Adrenal gland (tissue), 19 donors: ENCODE measurements at places on chromosomes 16 and 17. TPM values are rescaled to one million over a fixed set of nuclear protein-coding genes. Genes with fewer than 3 reads are reported as not detected.

TMIGD1 gene
- total RNA-seq = not detected

DNA sequence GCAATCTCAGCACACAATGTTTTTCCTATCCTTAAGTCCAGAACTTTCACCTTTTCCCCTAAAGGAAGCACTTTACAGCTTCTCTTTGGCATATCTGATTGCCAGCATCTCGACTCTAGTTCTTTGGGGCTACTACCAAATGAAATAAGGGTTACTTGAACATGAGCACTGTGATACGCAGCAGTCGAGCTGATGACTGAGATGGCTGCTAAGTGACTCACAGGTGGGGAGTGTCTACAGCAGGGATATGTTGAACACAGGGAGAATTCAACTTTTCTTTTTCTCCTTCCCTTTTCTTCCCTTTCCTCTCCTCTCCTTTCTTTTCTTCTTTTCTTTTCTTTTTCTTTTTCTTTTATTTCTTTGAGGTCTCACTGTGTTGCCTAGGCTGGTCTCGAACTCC is 334.8 kb downstream of the MAF start:
- no peak for DNase-seq

GRCh38 chr16:27822996-27823395 is 240.5 kb downstream of the GSG1L start:
- no peak for DNase-seq

DNA sequence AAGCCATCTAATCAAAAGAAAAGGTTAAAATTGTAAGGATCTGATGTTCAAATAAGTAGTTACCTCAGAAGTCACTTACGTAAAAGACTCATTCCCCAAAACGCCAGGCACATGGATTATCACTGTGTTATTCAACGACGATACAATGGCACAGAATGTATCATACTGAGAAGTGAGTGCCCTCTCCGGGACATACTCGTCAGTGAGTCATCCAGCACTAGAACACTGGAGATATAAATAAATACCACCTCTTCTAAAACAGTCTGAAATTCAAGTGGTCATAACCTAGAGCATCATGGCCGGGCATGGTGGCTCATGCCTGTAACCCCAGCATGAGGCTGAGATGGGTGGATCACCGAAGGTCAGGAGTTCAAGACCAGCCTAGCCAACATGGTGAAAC is 24.9 kb downstream of the USP31 start:
- DNase-seq = no peak

- DNase-seq = no peak
Measured at GRCh38 chr17:28726226-28726626, at the start of gene TLCD1. TLCD1 (minus strand) TSS chr17:28726233; CDS start chr17:28726097, 136 bp downstream.
